HFFc6 (cell line): ENCODE measurements at places on chromosomes 1 and 21. TPM values are rescaled to one million over a fixed set of nuclear protein-coding genes. Genes with fewer than 3 reads are reported as not detected.

AK4 gene
- 0.60 to 2.4 TPM (median 2.1 TPM) in 3 replicates for total RNA-seq

DNA sequence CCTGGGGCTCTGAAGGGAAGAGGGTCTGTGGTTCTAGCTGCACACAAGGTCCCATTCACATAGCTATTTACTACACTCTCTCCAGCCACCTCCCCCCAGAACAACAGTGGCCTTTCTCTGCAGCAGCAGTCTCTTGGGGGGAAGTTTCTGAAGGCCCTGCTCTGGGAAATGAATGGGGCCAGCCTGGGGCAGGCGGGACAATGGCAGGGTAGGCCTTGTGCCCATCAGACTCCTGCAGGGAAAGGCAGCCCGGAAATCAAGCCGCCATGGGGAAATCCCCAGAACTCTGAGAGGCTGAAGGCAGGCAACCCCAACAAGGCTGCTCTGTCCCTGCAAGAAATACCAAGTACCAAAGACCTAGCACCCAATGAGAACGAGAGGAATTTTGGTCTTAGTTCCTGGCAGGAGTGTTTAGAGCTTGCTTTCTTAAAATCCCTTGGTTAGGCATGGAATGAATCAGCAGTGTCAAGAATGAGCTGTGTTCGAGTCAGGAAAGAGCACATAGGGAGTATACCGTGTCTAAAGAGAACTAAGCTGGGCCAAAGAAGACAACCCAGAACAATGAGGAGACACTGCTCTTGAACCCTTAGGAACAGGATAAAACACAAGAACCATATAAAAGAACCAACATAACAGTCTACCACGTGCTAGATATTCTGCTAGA is 11.3 kb downstream of the ARHGEF11 start:
- no peaks in the 10 kb centered on the region; the same call in 1 of the 2 replicates for H3K36me3 ChIP-seq
- no peak for DNase-seq
- no peaks in the 10 kb centered on the region for H3K27me3 ChIP-seq
- H3K4me3 ChIP-seq, result no peak overlapping the region
- peaks cover 20% of the 10 kb centered on the region for H3K4me1 ChIP-seq
- no peak overlapping the region for H3K27ac ChIP-seq

NIBAN1 gene
- 12.6 to 28.3 TPM (median 13.2 TPM) in 3 replicates for total RNA-seq

DENND2D gene
- total RNA-seq, result 1.1 and 3.7 TPM in 2 replicates

SLC45A3 gene
- 1.4 to 2.7 TPM (median 1.8 TPM) in 3 replicates for total RNA-seq

CR2 gene
- total RNA-seq, result not detected in 2 replicates

DNA sequence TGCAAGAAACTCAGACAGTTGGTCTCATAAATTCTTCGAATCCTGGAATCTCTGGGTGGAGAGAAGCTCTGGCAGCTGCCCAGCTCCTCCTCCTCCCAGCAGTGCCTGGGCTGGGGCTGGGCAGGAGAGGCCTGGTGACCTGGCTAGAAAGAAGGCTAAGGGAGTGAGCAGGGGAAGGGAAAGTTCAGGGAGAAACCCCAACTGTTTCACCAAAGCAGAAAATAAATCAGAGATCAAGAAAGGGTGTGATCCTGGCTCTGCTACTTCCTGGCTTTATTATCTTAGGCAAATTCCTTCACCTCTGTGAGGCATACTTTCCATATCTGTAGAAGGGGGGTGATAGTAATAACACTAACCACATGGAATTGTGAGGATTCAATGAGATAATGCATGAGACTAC is 8.8 kb upstream of the COL16A1 start:
- peaks cover 77% of the 10 kb centered on the region for H3K4me1 ChIP-seq
- H3K36me3 ChIP-seq, result no peaks in the 10 kb centered on the region
- H3K4me3 ChIP-seq, result peak overlapping the region; percentile 80
- H3K27ac ChIP-seq, result peak overlapping the region; percentile 90
- peak; percentile 95 for DNase-seq

DNA sequence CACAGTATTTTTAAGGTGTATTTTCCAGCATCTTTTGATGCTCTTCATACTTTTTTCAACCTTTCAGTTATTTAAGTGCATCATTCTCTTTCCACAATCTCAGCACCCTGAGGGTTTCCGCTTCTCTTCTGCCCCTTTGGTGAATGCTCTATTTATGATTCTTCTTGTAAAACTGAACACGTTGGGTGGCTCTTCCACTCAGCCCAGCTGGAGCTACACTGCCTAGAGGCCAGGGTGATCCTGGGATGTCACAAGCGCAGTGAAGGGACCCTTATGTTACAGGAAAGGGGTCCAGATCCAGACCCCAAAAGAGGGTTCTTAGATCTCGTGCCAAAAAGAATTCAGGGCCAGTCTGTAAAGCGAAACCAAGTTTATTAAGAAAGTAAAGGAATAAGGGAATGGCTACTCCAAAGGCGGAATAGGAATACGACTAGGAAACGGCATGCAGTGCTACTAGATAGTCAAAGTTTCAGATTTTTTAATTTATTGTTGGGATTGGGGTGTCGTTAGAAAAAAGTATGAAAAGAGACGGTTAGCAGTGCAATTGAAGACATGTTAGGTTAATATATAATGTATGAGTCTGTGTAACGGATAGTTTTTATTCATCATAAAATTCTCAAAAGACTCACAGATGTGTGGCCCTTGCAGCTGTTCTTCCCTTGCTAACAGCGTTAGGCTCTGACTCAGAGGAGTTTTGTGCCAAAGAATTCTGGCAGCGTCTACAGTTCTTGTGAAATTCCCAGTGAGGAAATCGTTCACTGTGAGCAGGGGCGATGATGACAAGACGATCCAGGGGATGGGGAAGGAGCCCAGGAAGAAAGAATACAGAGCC is 14.4 kb upstream of the ERVH48-1 start:
- peak overlapping the region; percentile 75 for H3K4me3 ChIP-seq
- H3K27me3 ChIP-seq, result peaks cover 8% of the 10 kb centered on the region
- peak overlapping the region; percentile 61 for H3K27ac ChIP-seq
- H3K36me3 ChIP-seq, result no peaks in the 10 kb centered on the region

DNA sequence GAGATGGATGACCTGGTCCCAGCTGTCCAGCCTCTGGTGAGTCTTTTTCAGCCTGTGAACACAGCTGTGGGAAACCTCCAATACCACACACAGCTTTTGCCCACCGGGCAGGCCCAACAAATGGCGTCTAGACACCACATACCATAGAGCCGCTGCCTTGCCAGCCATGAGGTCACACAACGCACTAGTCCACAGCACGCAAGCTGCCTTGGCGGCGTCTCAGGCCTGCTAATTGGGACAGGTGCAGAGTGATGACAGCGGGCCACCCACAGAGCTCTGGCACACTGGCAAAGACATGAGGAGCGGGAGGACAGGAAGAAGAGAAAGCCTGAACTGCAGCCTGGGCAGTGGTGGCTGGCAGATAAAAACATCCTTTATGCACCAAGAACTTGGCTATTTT is 125.5 kb downstream of the ADAMTS1 start:
- H3K27me3 ChIP-seq, result peaks cover 5% of the 10 kb centered on the region
- no peak overlapping the region for H3K27ac ChIP-seq
- DNase-seq, result no peak

HCRTR1 gene
- not detected in 3 replicates for total RNA-seq

DNA sequence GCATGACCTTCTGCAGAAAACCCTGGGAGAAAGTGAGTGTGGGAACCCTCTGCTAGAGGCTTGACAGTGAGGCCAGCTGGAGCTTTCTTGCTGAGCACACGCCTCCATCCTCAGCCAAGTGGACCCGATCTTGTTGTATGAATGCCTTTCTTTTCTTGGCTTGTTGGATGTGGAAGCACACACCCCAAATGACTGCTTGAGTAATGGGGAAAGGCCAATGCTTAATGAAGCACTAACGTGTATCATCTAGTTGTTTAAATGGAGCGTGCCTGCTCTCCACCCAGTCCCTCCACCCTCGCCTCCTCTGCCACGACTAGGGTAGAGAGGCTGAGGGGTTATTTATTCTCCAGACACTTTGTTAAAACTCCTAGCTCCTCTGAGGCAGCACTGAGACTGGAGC is 54.3 kb upstream of the IKBKE start:
- H3K27ac ChIP-seq, result no peak overlapping the region
- H3K4me3 ChIP-seq, result no peak overlapping the region
- no peak for DNase-seq
- H3K4me1 ChIP-seq, result peaks cover 50% of the 10 kb centered on the region

DNA sequence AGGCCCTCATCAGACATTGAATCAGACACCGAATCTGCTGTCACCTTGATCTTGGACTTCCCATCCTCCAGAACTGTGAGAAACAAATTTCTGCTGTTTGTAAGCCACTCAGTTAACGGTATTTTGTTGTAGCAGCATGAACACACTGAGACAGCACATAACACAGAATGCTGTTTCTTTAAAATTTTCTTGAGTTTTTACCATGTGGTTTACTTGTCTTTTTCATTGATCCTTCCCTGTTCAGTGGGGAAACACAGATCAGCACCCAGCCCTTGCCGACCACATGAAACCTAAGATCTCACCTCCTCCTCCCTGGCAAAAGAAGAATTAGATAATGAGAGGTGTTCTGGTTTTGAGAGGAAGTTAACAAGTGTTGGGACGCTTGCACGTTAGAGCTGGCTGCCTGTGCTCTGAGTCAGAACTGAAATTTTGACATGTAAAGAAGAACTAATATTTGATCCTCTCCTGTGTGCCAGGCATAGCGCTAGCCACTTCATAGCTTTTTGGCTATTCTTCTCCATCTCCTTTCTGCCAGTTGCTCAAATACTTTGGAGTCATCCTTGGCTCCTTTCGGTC is 179.6 kb downstream of the DHRS3 start:
- no peak overlapping the region for H3K4me3 ChIP-seq
- DNase-seq, result no peak
- H3K27ac ChIP-seq, result no peak overlapping the region
- H3K27me3 ChIP-seq, result no peaks in the 10 kb centered on the region; the same call in 1 of the 2 replicates
- peaks cover 33% of the 10 kb centered on the region for H3K36me3 ChIP-seq
- peaks cover 61% of the 10 kb centered on the region for H3K4me1 ChIP-seq

CR1 gene
- not detected in 3 replicates for total RNA-seq

CFHR3 gene
- not detected in 3 replicates for total RNA-seq

- H3K27me3 ChIP-seq, result no peaks in the 10 kb centered on the region
- H3K36me3 ChIP-seq, result peaks cover 9% of the 10 kb centered on the region
- H3K4me3 ChIP-seq, result no peak overlapping the region
- peaks cover 10% of the 10 kb centered on the region for H3K4me1 ChIP-seq
Measured at GRCh38 chr21:39263372-39263771, 50.1 kb downstream of the BRWD1 start.

DNA sequence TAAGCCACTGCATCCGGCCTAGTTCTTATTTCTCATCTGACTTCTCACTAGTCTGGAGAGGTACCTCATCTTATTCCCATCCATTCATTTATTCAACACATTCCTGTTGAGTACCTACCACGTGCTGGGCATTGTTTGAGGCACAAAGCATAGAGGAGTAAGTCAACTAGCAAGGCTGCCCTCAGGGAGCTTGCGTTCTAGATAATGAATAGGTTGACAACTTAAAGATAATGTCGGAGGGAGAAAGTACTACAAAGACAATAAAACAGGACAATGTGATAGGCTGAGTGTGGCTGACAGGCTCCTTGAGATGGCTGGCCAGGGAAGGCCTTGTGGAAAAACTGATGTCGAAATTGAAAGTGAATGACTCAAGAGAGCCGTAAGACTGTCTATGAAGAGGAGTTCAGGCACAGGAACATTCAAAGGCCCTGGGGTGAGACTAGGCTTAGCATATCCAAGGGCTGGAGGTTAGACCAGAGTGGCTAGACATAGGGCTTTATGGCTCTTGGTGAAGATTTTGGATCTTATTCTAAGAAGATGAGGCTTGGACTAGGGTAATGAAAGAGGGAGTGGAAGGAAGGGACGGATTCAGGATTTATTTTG is 18.3 kb downstream of the SPATA21 start:
- no peak overlapping the region for H3K27ac ChIP-seq
- DNase-seq, result no peak
- H3K4me3 ChIP-seq, result no peak overlapping the region

DNA sequence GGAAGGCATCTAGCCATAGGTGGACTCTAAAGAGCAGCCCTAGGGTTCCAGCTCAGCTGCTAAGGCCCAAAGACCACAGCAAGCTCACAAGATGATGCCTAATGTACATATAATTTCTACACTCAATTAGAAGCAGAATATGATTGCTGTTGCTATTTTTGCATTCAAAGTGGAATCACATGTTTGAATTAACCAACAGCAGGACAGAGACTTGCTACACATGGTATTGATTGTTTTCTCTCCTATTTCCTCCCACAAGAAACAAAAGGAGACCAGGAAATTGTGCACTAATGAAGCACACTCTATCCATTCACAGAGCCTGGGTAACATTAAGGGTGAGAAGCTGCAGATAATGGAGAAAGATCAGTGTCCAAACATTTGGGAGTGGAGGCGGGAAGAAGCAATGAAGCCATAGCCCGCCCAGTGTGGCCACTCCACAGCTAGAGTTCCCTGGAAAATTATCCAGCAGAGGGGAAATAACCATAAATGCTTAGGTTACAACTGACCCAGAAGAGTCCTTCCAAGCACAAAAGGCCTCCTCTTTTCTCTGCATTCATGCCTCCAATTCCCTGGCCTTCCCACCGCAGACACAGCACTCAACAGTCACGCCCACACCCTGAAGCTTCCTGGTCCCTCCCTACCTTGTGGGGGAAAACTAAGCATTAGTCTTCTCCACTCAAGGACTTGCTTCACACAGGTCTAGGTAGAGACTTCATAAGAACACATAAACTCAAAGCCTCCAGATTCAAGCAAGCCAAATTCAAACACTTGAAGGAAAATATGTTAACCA is 7.5 kb downstream of the CNN3 start:
- H3K36me3 ChIP-seq, result peaks cover 52% of the 10 kb centered on the region
- peak overlapping the region; percentile 55 for H3K27ac ChIP-seq
- no peak overlapping the region for H3K4me3 ChIP-seq
- H3K4me1 ChIP-seq, result peaks cover 76% of the 10 kb centered on the region
- peaks cover 1% of the 10 kb centered on the region; the same call in 1 of the 2 replicates for H3K27me3 ChIP-seq
- no peak for DNase-seq

SPRR2E gene
- total RNA-seq, result not detected in 3 replicates

DNA sequence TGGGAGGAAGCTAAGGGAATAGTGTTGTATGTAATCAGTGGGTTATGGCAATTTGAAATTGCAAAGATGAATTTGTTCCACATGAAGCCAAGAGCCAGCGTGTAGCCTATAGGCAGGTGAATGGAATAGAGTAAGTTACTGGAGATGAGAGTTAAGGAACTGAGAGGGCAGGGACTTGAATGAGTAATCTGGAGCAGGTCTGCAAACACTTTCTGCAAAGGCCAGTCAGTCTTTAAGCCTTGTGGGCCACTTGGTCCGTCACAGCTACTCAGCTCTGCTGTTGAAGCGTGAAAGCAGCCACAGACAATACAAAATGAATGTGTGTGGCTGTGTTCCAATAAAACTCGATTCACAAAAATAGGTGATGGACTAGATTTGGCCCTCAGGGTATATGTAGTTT is 29.2 kb downstream of the SZT2 start:
- DNase-seq, result no peak
- no peak overlapping the region for H3K27ac ChIP-seq
- H3K36me3 ChIP-seq, result peaks cover 13% of the 10 kb centered on the region
- H3K4me1 ChIP-seq, result peaks cover 7% of the 10 kb centered on the region
- H3K27me3 ChIP-seq, result peaks cover 4% of the 10 kb centered on the region

GRCh38 chr1:63022319-63022718 is 238.4 kb downstream of the ATG4C start:
- no peak overlapping the region for H3K27ac ChIP-seq
- no peak overlapping the region for H3K4me3 ChIP-seq
- no peaks in the 10 kb centered on the region for H3K36me3 ChIP-seq
- no peak for DNase-seq
